Activated CD4-positive, alpha-beta memory T cell treated with anti-CD3 and anti-CD28 coated beads for 36 hours (primary cell): ENCODE measurements at places on chromosomes 3 and 15. TPM values are rescaled to one million over a fixed set of nuclear protein-coding genes. Genes with fewer than 3 reads are reported as not detected.
A peak's percentile ranks its signal among the peaks of the same experiment; 100 is the strongest.

DNA sequence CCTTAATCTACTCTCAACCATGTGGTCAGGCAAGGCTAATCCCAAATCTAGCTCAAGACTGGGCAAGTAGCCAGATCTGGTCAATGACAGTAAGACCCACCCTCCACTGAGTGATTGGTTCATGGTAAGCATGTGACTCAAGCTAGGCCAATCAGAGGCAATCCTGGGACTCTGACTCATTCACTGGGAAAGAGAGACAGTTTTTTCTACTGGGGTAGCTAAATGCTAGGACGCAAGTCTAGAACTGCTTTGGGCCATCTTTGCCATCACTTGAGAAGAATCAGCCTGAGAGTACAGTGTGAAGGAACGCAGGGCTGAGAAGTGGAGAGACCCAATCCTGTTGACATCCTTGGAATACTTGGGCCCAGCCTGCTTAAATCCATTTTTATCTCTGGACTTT is 9.4 kb upstream of the RAD18 start:
- no peaks in the 10 kb centered on the region for H3K36me3 ChIP-seq
- no peak overlapping the region for H3K27ac ChIP-seq
- H3K27me3 ChIP-seq = peaks cover 2% of the 10 kb centered on the region
- no peak overlapping the region for H3K4me3 ChIP-seq
- peak; percentile 13 for DNase-seq

Gene RASSF1
- total RNA-seq = 52.6 TPM

DNA sequence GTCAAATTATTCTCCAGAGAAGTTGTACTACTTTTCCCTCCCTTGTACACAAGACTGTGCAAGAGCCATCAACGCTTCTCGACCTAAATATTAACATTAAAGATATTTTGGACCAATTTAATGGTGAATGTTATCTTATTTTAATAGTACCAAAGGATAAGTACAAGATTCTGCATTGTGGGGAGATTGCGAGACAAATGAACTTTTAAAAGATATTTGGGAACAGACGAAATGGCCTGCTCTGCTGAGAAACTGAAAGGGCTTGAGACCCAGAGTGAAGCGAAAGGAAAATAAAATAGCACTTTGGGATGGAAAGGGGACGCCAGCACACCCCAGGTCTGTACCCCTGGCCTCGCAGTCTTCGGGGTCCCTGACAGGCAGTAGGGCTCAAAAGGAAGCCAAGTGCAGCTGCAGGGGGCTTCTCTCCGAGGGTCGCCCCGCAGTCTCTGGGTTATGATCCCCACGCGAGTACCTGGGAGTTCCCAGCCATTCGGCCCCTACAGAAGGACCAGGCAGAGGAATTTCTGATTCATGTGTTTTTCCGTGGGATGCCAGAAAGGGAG is 97.6 kb upstream of the VGLL3 start:
- H3K4me3 ChIP-seq = peak overlapping the region; percentile 59
- H3K36me3 ChIP-seq = no peaks in the 10 kb centered on the region
- H3K27me3 ChIP-seq = peaks cover 6% of the 10 kb centered on the region
- DNase-seq = no peak
- H3K4me1 ChIP-seq = peaks cover 10% of the 10 kb centered on the region
- H3K27ac ChIP-seq = no peak overlapping the region

Gene GHSR
- not detected for total RNA-seq

GRCh38 chr3:50466177-50466576 is 37.3 kb downstream of the CACNA2D2 start:
- no peaks in the 10 kb centered on the region for H3K27me3 ChIP-seq
- H3K36me3 ChIP-seq = no peaks in the 10 kb centered on the region
- no peak overlapping the region for H3K27ac ChIP-seq
- DNase-seq = no peak
- no peaks in the 10 kb centered on the region for H3K4me1 ChIP-seq

Gene OXTR
- 0.64 TPM for total RNA-seq

Gene ANKUB1
- not detected for total RNA-seq

GRCh38 chr15:98643115-98643514 is 5.2 kb upstream of the IGF1R start:
- no peak for DNase-seq
- H3K4me1 ChIP-seq = no peaks in the 10 kb centered on the region
- H3K36me3 ChIP-seq = no peaks in the 10 kb centered on the region
- H3K27ac ChIP-seq = no peak overlapping the region

GRCh38 chr3:116930786-116931185 is 221.2 kb downstream of the TUSC7 start:
- no peaks in the 10 kb centered on the region for H3K36me3 ChIP-seq
- no peak overlapping the region for H3K27ac ChIP-seq
- no peaks in the 10 kb centered on the region for H3K27me3 ChIP-seq
- H3K4me1 ChIP-seq = no peaks in the 10 kb centered on the region

Gene ATP10A
- total RNA-seq = 15.9 TPM

GRCh38 chr15:79609506-79609905 is 177.4 kb downstream of the MINAR1 start:
- H3K36me3 ChIP-seq = no peaks in the 10 kb centered on the region
- H3K4me3 ChIP-seq = no peak overlapping the region
- DNase-seq = no peak
- H3K27ac ChIP-seq = no peak overlapping the region
- H3K27me3 ChIP-seq = peaks cover 3% of the 10 kb centered on the region

Gene GOLGA8S
- not detected for total RNA-seq

GRCh38 chr15:84818261-84819131 is 1.3 kb downstream of the ALPK3 start:
- no peaks in the 10 kb centered on the region for H3K36me3 ChIP-seq
- peaks cover 13% of the 10 kb centered on the region for H3K27me3 ChIP-seq
- DNase-seq = no peak
- H3K4me1 ChIP-seq = peaks cover 8% of the 10 kb centered on the region

GRCh38 chr3:157125101-157125500 is 34.8 kb downstream of the CCNL1 start:
- no peaks in the 10 kb centered on the region for H3K27me3 ChIP-seq
- no peaks in the 10 kb centered on the region for H3K36me3 ChIP-seq
- no peak overlapping the region for H3K27ac ChIP-seq
- H3K4me3 ChIP-seq = no peak overlapping the region

DNA sequence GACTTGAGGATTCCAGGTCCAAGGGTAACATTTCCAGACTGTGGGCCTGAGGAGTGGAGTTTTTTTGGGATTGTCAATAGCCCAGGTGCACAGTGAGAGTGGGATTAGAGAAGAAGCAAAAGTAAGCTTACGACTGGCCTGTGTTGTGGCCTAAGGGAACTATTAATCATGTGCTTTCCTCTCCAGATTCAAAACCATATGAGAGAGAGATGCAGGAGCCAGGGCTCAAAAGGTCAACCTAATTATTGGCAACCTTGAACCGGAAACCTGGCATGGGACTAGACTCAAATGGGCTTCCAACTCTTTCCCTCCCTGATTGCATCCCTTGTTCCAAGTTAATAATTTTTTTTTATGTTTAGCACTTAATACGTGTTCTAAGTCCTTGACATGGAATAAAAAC is 242.1 kb upstream of the THRB start:
- no peak overlapping the region for H3K4me3 ChIP-seq
- DNase-seq = no peak
- H3K4me1 ChIP-seq = no peaks in the 10 kb centered on the region

- H3K4me3 ChIP-seq = no peak overlapping the region
- H3K27me3 ChIP-seq = no peaks in the 10 kb centered on the region
- H3K36me3 ChIP-seq = no peaks in the 10 kb centered on the region
- peaks cover 41% of the 10 kb centered on the region for H3K4me1 ChIP-seq
- no peak for DNase-seq
- no peak overlapping the region for H3K27ac ChIP-seq
These were observed 157.2 kb downstream of the BBX start for GRCh38 chr3:107679921-107680320.

GRCh38 chr15:59278120-59278519 is 71.5 kb downstream of the LDHAL6B start:
- H3K36me3 ChIP-seq = no peaks in the 10 kb centered on the region
- peaks cover 2% of the 10 kb centered on the region for H3K27me3 ChIP-seq
- DNase-seq = no peak
- no peak overlapping the region for H3K27ac ChIP-seq
- no peak overlapping the region for H3K4me3 ChIP-seq

DNA sequence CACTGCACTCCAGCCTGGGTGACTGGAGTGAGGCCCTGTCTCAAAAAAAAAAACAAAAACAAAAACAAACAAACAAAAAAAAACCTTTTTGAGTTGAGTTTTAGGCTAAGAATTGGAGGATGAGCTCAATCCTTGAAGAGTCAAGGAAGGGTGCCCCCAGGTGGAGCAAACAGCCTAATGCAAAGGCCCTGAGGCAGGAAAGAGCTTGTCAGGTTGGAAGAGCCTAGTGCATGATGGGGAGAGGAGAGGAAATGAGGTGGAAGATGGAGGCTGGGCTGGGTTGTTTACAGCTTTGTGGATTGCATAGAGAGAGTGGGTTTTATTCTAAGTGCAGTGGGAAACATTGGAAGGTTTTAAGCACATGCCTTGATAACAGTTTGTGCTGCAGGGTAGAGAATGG is 2.1 kb upstream of the SNX22 start:
- DNase-seq = peak; percentile 53
- no peak overlapping the region for H3K27ac ChIP-seq
- peaks cover 22% of the 10 kb centered on the region for H3K4me1 ChIP-seq
- peaks cover 3% of the 10 kb centered on the region for H3K36me3 ChIP-seq
- H3K4me3 ChIP-seq = no peak overlapping the region

Gene CD96
- total RNA-seq = 37.9 TPM

- no peaks in the 10 kb centered on the region for H3K36me3 ChIP-seq
- H3K27me3 ChIP-seq = peaks cover 8% of the 10 kb centered on the region
- peaks cover 10% of the 10 kb centered on the region for H3K4me1 ChIP-seq
- no peak for DNase-seq
These were observed 45.2 kb upstream of the CCDC80 start for GRCh38 chr3:112685956-112686799.

- H3K27ac ChIP-seq = no peak overlapping the region
- H3K4me3 ChIP-seq = no peak overlapping the region
- peaks cover 11% of the 10 kb centered on the region for H3K27me3 ChIP-seq
- no peak for DNase-seq
- H3K4me1 ChIP-seq = peaks cover 4% of the 10 kb centered on the region
These were observed 11.2 kb downstream of the EPHB3 start for GRCh38 chr3:184572633-184573270.

DNA sequence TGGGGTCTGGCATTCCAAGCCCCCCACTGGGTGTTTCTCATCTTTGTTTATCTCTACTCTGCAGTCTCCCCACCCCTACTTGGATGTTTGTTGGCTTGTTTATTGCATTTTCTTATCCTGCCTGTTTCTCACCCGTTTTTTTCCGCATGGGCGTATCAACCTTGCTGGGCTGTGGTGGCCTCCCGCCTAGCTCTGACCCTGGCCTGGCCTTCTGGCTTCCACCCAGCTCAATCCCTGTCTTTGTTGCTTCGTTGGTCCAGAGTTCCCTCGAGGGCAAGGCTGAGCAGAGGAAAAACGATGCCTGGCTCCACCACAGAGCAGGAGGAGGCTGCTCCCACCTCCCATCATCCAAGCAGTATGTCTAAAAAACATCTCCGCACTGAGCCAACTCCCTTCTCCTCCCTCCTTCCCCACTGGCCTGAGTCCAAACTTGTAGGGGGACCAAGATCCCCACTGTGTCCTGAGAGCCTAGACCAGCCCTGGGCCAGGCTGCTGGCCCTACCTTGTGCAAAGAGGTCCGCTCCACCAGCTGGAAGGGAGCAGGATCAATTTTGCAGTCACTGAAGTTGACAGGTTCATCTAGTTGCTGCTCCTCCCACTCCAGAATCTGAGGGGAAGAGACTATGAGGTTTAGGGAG is 9.8 kb downstream of the CLCN2 start:
- H3K27me3 ChIP-seq = no peaks in the 10 kb centered on the region
- H3K27ac ChIP-seq = no peak overlapping the region
- H3K4me3 ChIP-seq = no peak overlapping the region
- no peak for DNase-seq

GRCh38 chr3:164465172-164465571 is 613.1 kb downstream of the SI start:
- no peak for DNase-seq
- no peak overlapping the region for H3K4me3 ChIP-seq
- no peak overlapping the region for H3K27ac ChIP-seq
- H3K36me3 ChIP-seq = no peaks in the 10 kb centered on the region
- no peaks in the 10 kb centered on the region for H3K27me3 ChIP-seq

DNA sequence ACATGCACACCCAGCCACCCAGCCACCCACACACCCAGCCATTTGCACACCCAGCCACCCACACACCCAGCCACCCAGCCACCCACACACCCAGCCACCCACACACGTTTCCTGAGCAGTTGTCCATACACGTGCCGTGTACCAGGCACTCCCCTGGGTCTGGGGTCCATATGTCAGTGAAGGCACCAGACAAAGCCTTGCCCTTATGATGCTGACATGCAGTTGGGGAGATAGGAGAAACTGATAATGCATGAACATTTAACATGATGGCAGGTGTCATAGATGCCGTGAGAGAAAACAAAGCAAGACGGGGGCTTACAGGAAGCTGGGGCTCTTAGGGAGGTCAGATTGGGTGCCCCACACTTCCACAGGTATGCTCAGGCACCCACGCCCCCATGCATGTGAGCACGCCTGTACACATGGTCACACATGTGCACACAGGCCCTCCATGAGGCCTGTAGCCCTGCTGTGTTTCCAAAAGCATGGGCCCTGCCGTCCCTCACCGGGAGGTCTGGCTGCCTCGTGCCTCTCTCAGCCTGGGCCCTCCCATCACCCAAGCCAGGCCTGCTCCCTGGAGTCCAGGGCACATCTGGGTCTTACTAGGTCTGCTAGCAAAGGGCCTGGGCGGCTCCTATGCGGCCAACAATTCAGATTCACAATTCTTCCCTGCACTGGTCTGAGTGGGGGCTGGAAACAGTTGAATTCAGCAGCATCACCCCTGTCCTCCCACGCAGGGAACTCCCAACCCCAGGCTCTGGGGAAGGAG is 3.6 kb upstream of the DNAJB8 start:
- DNase-seq = no peak
- peaks cover 25% of the 10 kb centered on the region for H3K27me3 ChIP-seq

DNA sequence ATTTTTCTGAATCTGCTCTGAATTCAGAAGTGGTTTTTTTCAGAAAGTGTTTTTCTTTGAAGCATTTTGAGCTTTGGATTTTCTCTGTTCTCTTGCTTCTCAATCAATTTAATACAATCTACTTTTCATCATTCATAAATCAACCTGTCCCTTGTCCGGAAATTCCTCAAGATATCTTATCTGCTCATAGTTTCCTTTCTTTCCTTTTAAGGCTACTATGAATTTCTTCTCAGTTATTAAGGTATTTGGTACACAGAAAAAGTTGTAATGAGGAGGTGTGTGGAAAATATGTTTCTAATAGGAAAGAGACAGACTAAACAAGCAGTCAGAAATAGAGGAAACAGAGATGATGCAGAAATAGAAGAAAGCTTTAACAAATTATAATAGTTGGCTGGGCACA is 14.4 kb downstream of the CGGBP1 start:
- H3K4me1 ChIP-seq = peaks cover 8% of the 10 kb centered on the region
- no peak overlapping the region for H3K27ac ChIP-seq
- no peaks in the 10 kb centered on the region for H3K27me3 ChIP-seq
- H3K4me3 ChIP-seq = no peak overlapping the region
- H3K36me3 ChIP-seq = no peaks in the 10 kb centered on the region

GRCh38 chr15:37416103-37416502 is 315.8 kb upstream of the MEIS2 start:
- no peak overlapping the region for H3K27ac ChIP-seq
- H3K4me3 ChIP-seq = no peak overlapping the region
- H3K27me3 ChIP-seq = no peaks in the 10 kb centered on the region
- no peaks in the 10 kb centered on the region for H3K4me1 ChIP-seq
- no peak for DNase-seq

Gene NR1I2
- 0.39 TPM for total RNA-seq

Gene SEMA3B
- total RNA-seq = 0.86 TPM

Gene MNS1
- total RNA-seq = 0.36 TPM

Gene IL12A
- not detected for total RNA-seq
